Substantia nigra (tissue), 51 donors: ENCODE measurements at places on chromosomes 5 and 9.

DNA sequence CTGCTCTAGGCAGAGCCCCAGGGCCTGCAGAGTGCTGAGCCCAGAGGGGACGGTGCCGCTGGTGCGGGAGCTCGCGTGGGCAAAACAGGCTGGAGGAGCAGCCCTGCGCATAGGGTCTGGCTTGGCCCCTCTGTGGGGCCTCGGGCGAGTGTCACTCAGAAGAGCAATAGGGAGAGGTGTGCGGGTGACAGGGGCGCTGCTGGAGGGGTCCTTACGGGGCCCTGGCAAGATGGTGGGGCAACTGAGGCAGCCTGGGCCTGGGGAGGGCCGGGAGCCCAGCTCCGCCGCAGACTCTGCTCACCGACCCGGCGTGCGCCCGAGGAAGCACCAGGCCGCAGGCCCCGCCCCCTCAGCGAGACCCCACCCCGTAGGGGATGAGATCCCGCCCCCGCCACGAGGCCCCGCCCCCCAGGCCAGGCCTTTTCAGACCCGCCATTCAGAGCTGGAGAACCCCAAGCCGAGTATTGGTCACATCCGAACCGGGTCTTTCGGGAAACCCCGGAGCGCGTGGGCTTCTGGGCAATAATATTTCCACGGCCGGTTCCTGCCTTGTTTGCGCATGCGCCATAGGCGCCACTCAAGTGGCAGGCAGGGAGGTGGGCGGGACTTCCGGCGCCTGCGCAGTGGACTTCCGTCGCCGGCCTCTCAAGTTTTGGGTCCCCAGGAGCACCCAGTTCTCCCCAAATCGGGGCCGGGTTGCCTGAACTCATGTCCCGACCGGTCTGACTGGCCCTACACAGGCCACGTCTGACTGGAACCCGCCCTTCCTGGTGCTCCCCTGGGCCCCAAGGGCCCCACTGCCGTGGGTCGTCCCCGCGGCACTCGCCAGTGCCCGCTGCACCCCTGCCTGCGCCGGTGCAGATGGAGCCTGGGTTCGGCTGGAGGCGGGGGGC is 1.3 kb upstream of the RNF208 start:
- peak; percentile 95 for DNase-seq

GRCh38 chr5:87347272-87347671 is 65.5 kb downstream of the CCNH start:
- no peak for DNase-seq

DNA sequence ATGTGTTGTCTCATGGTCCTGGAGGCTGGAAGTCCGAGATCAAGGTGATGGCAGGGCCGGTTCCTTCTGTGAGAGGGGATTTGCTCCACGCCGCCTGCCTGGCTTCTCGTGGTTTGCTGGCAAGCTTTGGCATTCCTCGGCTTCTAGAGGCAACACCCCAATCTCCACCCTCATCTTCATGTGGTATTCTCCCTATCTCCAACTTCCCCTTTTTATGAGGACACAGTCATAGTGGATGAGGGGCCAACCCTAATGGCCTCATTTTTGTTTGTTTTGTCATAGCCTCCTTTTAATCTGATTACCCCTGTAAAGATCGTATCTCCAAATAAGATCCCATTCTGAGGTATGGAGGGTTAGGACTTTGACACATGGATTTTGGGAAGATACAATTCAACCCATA is 41.7 kb upstream of the CLK4 start:
- no peak for DNase-seq

DNA sequence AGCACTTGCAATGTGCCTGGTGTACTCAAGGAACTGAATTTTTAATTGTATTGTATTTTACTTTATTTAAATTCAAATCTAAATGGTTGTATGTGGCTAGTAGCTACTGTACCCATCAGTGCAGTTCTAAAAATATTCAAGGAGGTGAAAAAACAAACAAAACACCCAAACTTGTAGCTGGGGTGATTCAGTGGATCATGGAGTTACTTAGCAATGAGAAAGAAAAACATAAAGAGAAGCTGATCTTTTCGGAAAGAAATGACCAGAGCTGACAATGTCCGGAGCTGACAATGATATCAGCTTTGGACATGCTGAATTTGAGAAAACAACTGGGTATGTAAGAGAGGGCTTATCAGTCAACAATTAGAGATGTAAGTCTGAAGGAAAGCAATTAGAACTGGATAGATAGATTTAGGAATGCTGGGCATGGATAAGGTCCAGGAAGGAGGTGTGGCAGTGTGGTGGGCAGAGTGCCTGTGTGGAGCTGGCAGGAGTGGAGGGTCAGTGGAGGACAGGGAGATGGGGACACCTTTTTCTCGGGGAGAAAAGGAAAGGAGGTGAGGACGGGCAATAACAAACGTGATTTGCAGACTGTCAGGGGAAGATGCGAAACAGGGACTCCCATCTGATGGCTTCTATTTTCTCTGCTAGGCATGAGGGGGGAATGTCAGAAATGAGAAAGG is 113.2 kb downstream of the DCP2 start:
- no peak for DNase-seq

DNA sequence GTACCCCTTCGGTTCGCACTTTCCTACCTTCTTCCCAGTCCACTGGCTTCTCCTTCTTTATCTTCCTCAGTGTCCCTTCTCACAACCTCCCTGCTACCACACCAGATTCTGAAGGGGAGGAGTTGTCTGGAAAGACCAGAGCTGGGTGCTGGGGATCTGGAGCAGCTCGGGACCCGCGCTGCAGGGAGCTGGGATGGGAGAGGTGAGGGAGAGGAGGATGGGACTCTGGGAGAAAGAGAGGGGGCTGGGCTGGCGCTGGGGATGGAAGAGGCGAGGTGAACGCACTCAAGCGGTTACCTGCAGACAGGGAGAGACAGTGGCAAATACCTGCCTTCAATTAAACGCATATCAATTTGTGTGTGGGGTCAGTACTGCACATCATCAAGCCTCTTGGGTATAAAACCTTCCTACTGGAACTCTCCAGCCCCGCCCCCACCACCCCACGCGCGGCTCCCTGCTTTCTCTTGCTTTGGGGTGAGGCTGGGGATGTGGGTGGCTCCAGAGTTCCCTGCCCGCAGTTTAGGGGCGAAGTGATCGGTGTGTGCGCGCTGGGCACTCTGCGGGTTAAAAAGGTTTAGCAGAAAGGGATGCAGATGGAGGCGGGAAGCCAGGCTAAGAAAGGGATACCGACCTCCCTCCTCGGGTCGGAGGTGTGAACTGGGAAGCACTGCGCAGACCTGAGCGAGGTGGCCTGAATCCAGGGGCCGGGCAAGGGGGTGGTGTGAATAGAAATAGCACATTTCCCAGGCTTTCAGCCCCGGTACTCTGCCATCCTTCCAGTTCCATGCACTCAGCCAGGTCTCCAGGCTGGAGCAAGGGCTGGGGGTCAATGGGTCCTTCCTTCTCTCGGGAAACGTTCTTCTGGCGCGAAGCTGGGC is 977 bp upstream of the PAM start:
- peak; percentile 13 for DNase-seq

DNA sequence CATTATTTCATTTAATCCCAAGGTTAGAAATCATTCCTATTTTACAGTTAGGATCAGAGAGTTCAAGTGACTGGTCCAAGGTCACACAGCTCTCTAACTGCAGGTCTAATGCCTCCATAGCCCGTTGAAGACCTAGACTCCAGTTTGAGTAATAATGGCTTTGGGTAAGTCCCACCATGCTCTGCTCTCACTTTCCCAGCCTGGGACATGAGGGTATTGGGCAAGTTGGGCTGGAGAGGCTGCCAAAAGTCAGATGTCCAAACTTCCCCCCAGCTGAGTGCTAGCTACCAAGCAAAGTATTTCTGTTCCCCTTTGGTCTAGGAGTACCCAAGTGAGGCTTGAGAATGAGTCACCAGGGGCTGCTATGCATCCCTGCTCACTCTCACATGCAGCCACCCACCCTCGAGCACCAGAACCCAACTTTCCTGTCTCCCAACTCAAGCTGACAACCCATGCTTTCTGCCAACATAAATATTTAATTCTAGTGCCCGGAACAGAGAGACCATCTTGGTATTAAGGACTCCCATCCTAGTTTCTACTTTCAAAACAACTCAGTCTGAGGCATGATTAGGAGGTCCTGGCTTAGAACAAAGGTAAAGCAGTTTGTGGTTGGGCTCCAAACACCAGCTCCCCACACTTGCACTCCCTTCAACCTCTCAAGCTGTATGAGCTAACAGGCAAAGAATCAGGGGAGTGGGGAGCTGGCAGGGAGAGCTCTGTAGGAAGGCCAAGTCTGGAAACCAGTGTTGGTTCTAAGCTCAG is 236.5 kb upstream of the TRIM32 start:
- DNase-seq: no peak

DNA sequence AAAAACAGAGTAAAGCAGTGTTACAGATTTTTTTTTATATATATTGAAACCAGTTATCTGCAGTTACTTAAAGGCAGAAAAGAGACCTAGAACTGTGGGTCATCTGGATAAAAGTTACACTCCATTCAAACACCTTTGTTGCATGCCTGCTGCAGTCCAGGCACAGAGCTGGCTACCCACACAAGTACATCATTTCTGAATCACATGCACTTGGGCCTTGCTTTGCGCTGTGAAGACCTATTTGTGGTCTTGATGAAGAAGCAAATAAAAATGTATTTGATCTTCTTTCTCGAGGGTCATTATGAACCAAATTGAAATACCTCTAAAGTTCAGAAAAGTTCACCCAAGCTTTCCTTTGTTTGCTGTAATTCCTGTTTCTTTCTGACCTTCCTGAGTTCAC is 503.0 kb upstream of the ZNF608 start:
- no peak for DNase-seq

DNA sequence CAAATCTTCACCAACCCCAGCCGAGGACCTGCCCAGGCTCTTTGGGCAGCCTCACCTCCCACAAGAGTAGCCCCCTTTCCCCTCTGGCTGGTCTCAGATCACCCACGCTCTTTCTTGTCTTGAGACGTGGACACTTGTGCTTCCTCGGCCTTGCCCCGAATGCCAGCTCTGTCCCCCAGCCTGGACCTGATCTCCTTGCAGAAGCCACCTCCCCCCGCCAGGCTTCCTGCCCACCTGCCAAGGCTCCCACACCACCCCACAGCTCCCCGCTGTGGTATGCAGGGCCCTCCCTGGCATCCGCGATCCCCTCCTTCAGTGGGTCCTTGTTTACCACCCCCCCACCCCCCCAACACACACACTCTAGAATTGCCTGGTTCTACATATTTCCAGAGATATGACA is 133.7 kb downstream of the ROR2 start:
- no peak for DNase-seq

- DNase-seq: peak; percentile 62
Observed at GRCh38 chr5:65809817-65810531, 88.0 kb downstream of the NLN start.

- no peak for DNase-seq
Observed at GRCh38 chr9:121714075-121714705, 62.8 kb downstream of the DAB2IP start.

GRCh38 chr5:41118177-41118576 is 47.0 kb upstream of the MROH2B start:
- DNase-seq: no peak

DNA sequence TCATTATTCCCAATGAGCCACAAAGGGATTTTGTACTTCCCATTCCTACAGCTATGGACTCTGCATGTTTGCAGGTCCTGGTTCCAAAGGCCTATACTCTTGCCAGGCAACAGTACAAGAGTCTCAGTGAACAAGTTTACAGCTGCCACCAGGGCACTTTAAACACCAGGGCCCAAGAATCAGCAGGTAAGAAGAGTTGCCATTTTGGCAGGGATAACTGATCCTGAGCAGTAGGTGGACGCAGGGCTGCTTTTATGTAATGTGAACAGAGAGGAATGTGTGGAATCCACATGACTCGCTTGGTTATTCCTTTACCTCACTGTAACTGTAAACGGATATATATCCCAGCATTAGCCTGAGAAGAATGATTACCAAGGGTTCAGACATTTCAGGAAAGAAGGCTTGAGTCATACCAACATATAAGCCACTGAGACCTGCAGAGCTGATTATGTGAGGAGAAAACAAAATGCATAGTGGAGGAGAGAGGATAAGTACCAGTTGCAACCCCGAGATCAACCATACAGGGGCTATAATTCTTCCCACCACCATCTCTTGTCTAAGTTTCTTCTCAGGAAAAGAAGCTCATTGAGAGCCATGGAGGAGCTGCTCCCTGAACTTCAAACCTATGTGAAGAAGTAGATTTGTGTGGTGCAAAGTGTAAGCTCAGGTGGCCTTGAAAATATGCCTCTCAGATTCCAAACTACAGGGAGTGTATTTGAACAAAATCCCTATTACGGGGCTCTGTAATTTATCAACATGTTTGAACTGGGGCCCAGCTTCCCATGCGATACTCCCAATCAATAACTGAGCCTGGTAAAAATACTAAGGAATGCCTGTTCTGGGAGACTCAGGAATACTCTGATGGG is 24.6 kb downstream of the RAPGEF6 start:
- no peak for DNase-seq

- no peak for DNase-seq
Observed at GRCh38 chr5:63573380-63573779, 388.9 kb downstream of the HTR1A start.

DNA sequence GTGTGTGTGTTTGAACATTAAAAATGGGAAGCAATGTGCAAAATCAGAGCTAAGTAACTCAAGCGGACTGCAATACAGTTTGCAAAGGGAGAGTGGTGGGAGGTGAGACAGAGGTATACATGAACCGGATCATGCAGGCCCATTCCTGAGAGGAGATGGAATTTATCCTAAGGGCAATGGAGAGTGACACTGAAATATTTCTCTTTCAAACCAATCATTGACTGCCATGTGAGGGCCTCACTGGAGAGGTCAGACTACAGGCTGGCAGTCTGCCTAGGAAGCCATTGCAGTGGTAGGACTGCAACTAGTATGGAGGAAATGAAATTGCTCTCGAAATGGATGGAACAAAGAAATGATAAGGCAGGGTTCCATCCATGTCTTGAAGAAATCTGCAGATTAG is 34.8 kb downstream of the TNFSF15 start:
- DNase-seq: no peak

GRCh38 chr5:59522201-59522831 is 371.2 kb downstream of the PDE4D start:
- DNase-seq: no peak

- DNase-seq: no peak
Observed at GRCh38 chr9:109689701-109690100, 90.3 kb upstream of the PALM2AKAP2 start.

DNA sequence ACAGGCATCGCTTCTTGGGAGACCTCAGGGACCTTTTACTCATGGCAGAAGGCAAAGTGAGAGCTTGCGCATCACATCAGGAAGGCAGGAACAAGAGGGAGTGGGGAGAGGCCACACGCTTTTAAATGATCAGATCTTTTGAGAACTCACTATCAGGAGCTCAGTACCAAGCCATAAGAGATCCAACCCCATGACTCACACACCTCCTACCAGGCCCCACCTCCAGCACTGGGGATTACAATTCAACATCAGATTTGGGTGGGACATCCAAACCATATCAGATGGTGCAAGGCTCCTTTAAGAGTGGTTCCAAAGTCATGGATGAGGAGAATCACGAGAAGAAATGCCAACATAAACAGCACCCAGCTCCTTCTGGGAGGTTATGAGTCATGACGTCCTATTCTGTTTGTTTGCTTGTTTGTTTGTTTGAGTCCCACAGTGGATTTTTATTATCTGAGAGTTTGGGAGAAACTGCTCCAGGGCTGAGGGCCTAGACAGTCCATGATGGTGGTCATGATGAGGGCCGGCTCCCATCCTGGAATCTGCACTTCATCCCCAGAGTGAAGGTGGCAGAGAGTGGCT is 453.5 kb downstream of the GADD45G start:
- DNase-seq: no peak

GRCh38 chr9:4365055-4365454 is 65.2 kb upstream of the GLIS3 start:
- no peak for DNase-seq

- no peak for DNase-seq
Observed at GRCh38 chr5:161034451-161034850, 182.4 kb upstream of the ATP10B start.

GRCh38 chr5:76714751-76715485 is 1.0 kb upstream of the F2R start:
- DNase-seq: no peak
